A549 treated with Mapracorat at 1 μM for 4 hours (cell line): ENCODE measurements at places on chromosomes 16 and 17. TPM values are rescaled to one million over a fixed set of nuclear protein-coding genes. Genes with fewer than 3 reads are reported as not detected.

SLC5A11 gene
- total RNA-seq = 0.24 to 0.51 TPM (median 0.39 TPM) in 5 replicates

HAPSTR1 gene
- 21.5 to 24.9 TPM (median 23.5 TPM) in 5 replicates for total RNA-seq

CEP295NL gene
- total RNA-seq = 0.18 to 0.58 TPM (median 0.27 TPM) in 5 replicates

COIL gene
- 15.5 to 18.5 TPM (median 15.8 TPM) in 5 replicates for total RNA-seq

AOC3 gene
- total RNA-seq = 1.1 to 2.0 TPM (median 1.4 TPM) in 5 replicates

LGALS9B gene
- total RNA-seq = 0.10 TPM in 1 of 5 replicates, not detected in the others

ABCC12 gene
- total RNA-seq = 0.04 to 0.22 TPM (median 0.05 TPM) in 4 of 5 replicates, not detected in the other
